ENCODE measurements at places on chromosomes 3 and 15.

DNA sequence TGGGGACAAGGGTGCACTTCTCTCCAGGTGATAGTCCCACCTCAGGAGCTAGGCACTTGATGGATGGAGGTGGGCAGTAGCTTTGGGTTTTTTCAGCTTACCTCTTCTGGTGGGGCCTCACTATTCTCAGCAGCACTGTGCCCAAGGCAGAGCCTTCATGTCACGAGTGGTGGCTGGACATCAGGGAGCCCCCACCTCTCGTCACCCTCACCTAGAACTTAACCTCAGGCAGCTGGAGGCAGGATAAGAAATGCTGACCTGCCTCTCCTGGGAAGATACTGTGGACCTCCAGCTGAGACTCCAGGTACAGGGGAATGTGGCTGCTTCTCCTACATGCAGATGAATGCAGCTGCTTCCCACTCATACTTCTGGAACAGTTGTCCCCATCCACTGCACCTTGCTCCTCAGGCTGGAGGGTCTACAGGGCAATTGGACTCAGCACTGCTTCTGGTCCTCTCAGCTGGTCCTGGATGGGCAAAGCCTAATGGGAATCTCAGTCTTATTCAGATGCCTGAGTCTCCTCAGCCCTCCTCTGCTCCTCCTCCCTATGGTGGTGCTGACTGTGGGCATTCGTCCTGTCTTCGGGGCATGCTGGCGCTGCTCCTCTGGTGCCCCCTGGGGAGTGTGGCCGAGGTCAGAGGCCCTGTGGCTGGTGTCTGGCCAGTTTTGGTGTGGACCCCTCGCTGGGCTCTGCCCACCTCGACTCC lies 129.9 kb downstream of the KLF13 start:
- ATAC-seq: no peak

DNA sequence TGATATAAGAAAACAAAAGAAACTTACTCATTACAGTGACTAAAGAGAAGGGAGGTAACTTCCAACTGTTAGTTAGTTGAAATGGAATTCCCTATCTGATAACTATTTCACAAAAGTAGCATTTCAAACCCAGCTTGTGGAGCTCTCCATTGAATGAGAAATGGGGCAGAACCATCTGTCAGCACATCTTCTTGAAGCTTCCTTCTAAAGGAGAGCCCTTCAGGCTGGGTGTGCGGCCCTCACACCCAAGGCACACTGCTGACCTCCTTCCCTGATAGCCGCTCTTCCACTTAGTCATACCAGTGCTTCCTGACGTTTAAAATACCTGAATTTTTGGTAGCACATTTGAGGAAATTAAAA lies 28.1 kb upstream of the VEPH1 start:
- ATAC-seq: no peak

GRCh38 chr15:91870876-91871537 lies 17.5 kb downstream of the SLCO3A1 start:
- ATAC-seq: no peak

DNA sequence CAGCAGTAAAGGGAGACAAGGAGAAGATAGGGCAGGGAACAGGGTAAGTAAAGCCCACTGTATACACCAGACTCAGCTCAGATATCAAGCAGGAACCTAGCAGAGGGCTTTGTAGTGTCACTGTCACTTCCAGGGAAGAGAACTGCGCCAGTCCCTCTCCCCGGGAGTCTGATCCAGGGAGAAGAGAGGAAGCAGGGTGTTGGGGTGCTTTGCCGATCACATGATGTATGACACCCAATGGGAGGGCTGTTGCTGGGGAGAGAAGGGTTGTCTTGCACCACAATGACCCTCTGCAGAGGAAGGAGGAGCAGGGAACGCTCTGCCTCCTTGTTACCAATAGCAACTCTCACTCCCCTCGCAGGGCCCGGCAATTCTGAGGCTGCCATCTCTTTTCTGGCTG lies 147.2 kb upstream of the SLC2A2 start:
- peak; percentile 19 for ATAC-seq

DNA sequence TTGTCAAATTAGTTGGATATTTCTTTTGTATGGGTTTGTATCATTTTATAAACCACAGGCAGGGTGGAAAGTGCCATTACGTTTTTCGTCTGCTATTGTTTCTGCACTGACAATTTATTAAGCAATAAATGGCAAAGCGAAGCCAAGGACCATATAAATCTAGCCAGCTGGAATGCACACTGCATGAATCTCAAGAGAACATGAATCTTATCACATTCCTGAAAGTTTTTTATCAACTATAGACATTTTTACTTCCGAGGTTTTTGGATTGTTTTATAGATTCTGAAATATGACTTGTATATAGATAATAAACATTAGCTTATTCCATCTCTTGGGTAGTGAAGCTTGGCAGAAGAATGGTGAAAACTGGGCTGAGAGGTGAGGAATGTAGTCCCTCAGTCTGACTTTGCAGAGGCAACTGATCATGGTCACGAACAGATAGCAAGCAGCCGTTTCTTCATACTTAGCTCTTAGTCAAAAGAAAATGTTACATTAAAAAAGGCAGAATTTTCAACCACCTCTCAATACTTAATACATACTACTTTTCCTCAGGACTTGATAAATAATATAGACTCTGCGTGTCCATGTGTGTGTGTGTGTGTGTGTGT lies 102.7 kb downstream of the OSBPL10 start:
- no peak for ATAC-seq

DNA sequence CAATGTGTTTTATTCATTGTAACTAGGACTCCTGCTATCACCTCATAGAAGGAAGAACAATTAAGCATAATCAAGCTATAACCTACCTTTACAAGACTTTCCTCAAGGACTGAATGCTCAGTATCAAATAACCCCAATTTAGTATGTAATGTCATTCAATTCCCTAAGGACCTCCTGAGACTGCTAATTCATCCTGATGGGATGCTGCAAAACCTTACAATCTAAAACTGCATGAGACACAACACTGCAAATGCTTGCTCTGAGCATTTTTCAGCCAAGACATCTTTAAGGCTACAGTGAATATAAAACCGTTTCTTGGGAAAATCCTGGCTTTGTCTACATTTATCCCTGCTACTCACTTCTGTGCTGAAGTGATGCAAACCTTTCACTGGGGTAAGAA lies 69.9 kb downstream of the RYK start:
- no peak for ATAC-seq

DNA sequence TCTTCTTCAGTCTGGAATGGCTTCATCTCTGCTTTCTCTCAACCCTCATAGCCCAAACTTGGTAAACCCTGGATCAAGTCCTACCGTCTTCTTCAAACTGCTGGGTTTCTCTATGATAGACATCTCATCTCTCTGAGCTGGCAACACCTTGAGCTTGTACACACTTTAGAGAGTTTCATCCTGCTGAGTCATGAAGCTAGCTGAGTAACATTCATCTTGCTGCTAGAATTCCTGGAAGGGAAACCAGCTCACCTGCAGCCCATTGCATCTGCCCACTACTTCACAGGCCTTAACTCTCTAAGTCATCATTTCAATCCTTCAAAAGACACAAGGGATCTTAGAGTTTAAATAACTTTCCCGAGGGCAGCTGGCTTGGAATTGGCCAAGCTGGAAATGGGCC lies 175.5 kb upstream of the RORA start:
- ATAC-seq: no peak

DNA sequence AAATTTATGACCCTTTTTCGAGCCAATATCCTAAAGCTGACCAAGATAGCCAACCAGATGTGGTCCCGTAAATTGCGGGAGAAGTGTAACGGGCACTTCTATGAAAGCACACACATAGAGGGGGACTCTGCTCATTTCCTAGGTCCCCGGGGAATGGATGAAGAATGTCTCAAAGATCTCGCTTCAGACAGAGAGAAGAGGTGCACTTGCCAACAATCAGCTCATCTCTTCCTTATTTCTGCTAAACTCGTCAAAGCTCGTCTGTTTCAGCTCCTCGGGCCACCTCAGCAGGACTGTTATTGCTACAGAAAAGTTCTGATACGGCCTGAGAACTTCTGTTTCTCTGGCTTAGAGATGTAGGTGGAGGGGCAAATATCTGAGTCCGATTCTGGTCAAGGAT lies 71.8 kb downstream of the TM2D3 start:
- no peak for ATAC-seq

- ATAC-seq: peak; percentile 50
Measured at GRCh38 chr3:4888913-4889846, 90.1 kb upstream of the BHLHE40 start.

GRCh38 chr15:73704869-73705645 lies 20.9 kb downstream of the CD276 start:
- peak; percentile 85 for ATAC-seq

- ATAC-seq: no peak
Measured at GRCh38 chr3:151268267-151269235, 9.8 kb downstream of the P2RY14 start.

GRCh38 chr15:68706256-68706655 lies 114.4 kb downstream of the ANP32A start:
- no peak for ATAC-seq

DNA sequence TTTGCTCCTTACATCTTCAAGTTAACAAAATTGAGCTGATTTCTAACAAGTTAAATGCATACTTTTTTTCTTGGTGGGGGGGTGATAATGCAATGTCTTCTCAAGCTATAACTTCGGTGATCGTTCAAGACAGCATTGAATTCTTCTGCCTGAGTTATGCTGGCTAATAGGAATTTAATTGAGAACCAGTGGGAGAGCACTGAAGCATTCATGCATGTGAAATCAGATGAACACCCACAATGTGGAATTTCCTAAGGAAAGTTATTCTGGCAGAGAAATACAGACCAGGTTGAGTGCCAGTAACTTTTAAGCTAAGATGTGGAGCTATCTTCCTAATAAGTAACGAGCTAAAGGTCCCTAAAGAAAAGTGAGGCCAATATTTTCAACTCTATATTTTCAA lies 3.0 kb downstream of the SPATA16 start:
- ATAC-seq: no peak

DNA sequence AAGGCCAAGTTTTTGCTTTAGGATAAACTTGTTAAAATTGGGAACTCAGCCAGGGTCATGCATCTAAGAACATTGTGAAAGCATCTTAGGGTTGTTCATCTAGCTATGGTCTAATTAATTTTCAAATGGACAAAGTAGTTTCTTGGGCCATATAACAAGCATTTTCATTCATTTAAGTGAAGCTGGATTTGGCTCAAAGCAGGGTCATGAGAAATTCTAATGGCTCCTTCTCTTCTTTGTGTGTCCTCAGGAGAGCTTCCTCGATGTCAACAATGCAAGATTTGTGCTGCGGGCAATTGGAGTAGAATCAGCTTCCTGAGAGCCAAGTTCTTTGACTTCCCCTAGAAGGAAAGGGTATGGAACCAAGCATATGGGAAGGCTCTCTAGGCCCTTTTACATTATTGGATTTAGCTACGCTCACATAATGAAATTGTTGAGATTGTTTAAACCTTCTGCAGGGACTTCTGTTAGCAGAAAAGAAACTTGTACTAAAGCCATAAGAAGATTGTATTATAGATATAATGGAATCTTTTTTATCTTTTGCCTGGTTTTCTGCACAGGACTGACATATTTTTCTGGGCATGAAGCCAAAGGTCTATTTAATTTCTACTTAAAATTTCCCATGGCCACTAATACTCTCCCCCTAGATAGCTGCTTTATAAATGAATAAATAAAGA lies 1.8 kb upstream of the SAMMSON start:
- ATAC-seq: peak; percentile 86

DNA sequence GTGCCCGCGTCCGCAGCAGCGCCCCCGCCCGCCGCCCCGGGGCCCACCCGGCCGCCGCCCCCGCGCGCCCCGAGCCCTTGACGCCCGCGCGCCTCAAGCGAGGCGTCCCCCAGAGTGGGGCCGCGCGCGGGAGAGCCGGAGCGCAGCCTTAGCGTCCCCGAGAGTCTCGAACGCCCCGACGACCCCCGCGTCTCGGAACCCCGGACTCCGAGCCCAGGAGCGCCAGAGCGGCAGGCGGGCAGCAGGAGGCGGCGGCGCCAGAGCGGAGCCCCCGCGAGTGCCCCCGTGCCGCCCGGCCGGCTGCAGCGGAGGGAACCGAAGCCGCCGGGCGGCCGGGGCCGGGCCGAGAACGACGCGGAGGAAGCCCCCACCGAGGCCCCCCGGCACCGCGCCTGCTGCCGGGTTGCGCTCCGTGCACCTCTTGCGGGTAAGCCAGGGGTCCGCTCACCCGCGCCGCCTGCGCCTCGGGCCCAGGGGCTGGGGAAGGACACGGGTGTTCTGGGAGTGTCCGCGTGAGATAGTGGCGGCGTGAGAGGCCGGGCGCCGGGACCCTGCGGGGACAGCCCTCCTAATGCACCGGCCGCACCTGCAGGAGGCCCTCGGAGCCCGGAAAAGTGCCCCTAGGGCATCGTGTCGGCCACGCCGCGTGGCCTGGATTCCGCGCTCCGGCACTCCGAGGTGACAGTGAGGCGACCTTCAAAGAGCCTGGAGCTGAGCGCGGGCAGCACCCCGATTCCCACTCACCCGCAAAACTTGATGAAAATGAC lies 52.0 kb upstream of the ULK4 start:
- peak; percentile 51 for ATAC-seq

- ATAC-seq: no peak
Measured at GRCh38 chr3:41041462-41041861, 157.8 kb upstream of the CTNNB1 start.

DNA sequence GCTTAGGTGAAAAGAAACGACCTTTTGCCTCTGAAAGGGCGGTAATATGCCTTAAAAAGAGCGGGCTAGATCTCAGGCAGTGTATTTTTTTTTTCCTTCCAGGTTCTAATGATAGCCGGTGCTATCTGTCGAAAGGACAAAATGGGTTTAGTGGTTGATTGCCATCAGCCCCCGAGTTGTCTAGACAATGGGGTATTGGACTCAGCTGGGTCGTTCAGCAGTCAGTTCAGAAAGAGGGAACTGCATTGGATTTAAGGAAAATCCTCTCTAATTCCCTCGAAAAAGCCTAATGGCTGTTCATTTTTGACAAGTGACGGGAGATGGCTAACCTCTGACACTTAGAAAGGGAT lies 728 bp downstream of the EIF2B5 start:
- ATAC-seq: no peak

DNA sequence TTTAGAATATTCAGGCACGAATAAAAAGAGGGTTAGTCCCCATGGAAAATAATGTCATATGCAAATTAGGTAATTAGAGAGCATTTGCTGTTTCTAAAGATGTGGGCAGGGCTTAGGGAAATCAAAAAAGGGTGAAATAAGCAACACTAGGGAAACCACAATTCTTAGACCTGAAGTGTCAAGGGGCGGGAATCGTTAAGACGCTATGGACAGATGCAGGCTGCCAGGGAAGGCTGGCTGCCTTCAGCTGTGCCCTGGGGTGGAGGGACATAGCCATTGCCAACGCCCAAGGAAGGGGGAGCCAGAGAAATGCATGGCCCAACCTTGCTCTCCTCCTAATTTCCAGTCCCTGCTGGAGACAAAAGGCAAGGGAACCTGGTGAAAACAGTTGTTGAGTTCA lies 141.7 kb upstream of the PROK2 start:
- no peak for ATAC-seq

GRCh38 chr3:173748105-173748504 lies 350.6 kb downstream of the NLGN1 start:
- no peak for ATAC-seq
